NCI-H1048 (cell line): ENCODE measurements at places on chromosomes 4 and X.

DNA sequence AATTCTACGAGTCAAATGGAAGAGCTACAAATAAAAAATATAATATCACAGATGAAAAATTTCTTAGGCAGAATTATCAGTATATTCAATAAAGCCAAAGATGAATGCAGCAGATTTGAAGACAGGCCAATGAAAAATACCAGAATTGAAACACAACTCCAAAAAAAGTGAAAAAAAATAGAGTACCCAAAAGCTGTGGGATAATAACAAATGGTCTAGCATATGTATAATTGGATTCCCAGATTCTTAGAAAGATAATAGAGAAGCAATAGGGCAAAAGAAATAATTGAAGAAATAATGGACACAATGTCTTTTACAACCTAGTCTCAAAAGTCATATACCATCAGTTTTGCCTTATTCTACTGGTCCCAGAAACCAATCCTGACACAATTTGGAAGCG, 4.4 kb downstream of the ANAPC10 start:
- DNase-seq, result no peak

GRCh38 chr4:48191758-48192157, 57.7 kb upstream of the TXK start:
- no peak for DNase-seq

GRCh38 chr4:142021181-142021580, 384.8 kb downstream of the IL15 start:
- no peak for DNase-seq

- no peak for DNase-seq
Observed at GRCh38 chr4:105389167-105389566, 84.7 kb downstream of the PPA2 start.

GRCh38 chrX:119236623-119237561, 807 bp downstream of the PGRMC1 start:
- no peak for DNase-seq

DNA sequence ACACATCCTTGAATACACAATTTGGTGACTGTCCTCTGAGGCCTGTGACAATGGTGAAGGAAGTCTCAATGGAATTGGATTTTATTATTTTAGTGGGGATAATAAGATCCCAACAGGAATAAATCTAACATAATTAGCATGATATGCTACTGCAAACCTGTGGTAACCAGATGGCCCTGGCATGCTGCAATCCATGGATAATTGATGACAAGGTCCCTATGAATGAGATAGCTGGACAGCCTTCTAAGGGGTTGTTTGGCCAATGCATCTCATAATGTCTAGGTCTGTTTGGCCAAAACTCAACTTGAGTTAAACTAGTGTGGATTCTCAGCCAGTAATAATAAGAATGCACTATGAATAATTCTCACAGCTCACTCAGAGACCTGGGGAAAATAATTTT, 145.3 kb upstream of the GALNTL6 start:
- DNase-seq, result no peak

- no peak for DNase-seq
Observed at GRCh38 chr4:13327991-13328390, 156.1 kb downstream of the RAB28 start.

DNA sequence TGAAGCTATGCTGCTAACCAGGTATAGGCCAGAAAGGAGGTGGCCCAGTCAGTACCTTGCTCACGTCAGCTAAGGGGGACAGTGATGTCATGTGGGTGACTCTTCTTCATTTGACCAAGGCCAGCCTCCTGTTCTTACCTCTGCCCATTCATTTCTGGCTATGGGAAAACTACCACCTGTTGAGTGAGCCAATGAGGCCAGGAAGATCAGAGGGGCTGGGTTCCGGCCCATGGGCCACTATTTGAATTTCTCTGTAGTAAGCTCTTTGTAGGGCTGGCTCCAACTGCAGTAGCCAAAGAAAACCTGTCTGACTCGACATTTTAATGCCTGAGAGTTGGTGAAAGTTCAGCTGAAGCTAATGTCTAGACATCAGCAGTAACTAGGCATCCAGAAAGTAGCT, 102.6 kb downstream of the AKAP4 start:
- no peak for DNase-seq

DNA sequence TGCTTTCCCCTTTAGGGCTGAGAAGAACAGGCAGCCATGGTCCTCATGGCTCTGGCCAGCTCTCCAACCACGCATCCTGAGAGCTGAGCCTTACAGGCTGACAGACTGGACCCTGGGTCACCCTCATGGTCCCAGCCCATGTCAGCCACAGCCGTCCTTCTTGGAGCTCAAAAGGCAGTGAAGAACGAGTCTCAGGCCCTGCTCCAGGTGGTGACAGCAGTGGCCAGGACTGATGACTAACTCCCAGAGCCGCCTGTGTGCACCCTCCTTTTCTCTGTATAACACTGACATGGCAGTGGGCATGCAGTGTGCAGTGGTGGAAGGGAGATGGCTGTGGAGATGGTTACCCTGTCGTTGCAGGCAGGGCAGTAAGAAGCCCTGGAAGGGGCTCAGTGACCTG, 10.3 kb upstream of the DUSP9 start:
- no peak for DNase-seq

- no peak for DNase-seq
Observed at GRCh38 chrX:132877954-132878536, 80.4 kb downstream of the HS6ST2 start.

GRCh38 chr4:158903472-158904043, 134.7 kb downstream of the FNIP2 start:
- DNase-seq, result no peak

GRCh38 chr4:139492429-139492828, 38.5 kb downstream of the RAB33B start:
- DNase-seq, result no peak

- no peak for DNase-seq
Observed at GRCh38 chr4:112648263-112649054, 11.5 kb downstream of the LARP7 start.

GRCh38 chrX:44343412-44344141, at the start of gene EFHC2:
Gene EFHC2 (minus strand): TSS chrX:44343672. CDS start chrX:44343588, 84 bp downstream.
- no peak for DNase-seq

GRCh38 chrX:150688911-150689451, 4.2 kb upstream of the MTMR1 start:
- no peak for DNase-seq

DNA sequence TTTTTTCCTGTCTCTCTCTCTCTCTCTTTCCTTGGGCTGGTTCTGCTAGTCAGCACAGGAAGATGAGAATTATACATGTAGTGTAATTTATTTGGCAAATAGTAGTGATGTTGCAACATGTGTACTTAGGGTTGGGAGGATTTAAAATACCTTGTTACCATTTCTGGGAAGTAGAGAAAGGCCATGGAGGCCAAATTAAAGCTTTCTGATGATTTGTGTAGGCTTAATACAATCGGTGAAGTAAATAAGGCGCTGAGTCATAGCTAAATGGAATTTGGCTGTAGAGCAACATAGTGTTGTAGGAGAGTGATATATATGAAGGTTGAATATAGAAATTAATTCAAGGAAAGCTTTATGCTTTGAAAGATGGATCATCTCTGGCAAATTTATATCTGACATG, 295.3 kb downstream of the GRID2 start:
- no peak for DNase-seq

DNA sequence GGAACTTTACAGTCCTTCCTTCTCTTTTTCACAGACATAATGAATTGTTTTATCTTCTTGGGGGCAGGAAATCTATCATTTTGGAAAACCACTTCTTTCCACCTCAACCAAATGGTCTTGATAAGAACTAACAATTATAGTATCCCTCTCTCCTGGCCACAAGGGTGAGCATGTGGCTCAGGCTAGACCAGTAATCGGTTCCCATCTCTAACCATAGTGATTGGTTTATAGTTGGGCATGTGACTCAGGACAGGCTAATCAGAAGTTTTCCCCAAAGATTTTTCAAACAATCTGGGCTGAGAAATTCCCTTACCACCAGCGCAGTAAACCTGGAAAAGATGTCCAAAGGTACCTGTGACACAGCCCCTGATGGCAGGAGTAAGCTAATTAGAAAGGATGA, 4.0 kb upstream of the CXorf66 start:
- no peak for DNase-seq

DNA sequence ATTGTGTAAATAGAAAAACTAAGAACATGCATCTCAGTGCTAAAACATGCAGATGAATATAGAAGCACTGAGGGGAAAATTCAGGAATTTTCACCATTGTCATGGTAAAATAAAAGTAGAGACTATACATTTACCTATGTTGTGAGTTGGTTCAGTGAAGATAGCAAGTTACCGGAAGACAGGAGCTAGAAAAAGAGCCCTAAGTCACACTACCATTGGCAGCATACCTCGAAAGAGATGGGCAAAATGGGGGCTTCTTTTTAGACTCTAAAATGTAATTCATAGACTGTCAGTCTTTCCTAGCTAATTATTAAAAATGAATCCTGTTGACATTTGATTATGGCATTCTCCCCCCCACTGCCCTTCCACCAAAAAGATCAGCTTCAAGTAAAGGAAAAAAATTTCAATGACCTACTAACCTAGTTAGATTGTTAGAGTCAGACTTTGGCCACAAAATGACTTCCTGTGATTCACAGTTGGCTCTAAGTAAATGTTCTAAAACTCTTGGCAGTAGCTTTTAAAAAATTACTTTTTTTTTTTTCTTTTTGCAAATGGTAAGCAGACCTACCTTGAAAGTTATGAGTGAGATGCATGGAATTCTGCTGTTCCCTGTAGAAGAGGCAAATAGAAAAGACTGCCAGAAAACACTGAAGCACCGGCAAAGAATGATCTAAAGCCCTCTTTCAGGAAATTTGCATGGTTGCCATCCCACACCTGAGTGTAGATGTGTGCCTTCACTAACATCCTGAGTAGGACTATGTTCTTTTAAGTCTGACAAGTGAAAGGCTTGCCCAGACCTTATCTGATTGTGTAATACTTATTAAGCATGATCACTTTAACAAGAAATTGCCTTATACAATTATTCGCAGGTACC, 26.4 kb upstream of the ARSJ start:
- DNase-seq, result no peak

GRCh38 chr4:105599932-105600655, 47.7 kb downstream of the ARHGEF38 start:
- no peak for DNase-seq

DNA sequence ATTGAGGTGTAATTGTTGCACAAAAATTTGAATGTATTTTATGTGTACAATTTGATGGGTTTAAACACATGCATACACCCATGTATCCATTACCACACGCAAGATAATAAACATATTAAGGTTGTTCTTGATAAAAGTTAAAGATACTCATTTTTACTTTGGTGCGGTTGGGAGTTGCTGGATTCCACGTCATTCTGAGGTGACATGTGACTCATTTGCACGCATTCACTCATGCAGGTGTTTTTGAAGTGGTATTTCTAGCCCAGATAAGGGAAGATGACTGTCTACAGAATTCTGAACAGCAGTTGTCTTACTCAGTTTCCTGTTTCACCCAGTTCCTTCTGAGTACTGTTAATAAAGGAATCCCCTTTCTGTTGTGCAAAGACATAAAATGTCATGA, 142.0 kb downstream of the RTL3 start:
- no peak for DNase-seq

DNA sequence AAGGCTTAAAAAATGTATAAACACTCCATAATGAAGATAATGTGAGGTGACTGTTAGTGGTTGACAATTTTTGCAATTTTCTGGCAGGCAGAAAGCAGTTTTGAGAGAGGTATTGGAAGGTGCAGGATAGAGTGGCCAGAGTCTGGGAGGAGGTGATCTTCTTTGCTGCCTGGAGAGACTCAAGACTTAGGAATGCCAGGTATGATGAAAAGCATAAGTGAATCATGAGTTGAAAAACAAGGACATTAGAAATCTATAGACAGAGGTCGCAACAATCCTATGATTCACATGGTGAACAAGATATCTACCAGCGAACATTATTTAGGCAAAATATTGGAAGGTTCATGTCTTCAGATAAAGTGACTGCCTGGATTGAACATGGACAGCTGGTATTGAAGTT, 118.5 kb downstream of the CFAP299 start:
- no peak for DNase-seq

DNA sequence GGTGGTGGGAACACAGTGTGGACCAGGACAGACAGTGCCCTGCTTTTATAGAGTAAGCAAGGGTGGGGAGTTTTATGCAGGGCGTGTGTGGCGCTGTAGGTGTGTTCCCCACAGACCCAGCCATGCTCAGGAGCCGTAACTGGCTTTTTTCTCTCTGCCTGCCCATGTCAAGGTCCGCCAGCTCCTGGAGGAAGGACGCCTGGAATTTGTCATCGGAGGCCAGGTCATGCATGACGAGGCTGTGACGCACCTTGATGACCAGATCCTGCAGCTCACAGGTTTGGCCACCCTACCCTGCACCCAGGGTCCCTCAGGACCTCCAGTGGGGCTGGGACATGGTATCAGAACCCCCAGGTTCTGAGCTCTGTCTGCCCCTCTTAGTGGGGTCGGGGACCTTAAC, 3.2 kb downstream of the MAN2B2 start:
- no peak for DNase-seq

DNA sequence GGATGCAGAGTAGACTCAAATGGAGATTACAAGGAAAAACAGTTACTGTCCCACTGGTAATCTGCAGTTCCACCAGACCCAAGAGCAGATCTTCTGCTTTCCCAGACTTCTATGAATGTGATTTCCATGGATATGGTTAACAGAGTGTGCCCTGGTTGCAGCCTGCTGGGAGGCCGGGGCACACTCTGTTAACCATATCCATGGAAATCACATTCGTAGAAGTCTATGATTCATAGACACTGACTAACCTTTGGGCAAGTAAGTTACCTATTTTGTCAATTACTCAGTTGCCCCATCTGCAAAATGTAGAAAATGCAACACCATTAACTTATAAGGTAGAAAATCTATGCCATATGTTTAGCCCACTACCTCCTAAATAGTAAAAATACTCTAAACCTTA, 443.1 kb upstream of the PITX2 start:
- DNase-seq, result no peak
